ENCODE measurements at places on chromosomes 5 and 9.

GRCh38 chr9:5430912-5431311 is 6.8 kb downstream of the PLGRKT start:
- no peak for DNase-seq

GRCh38 chr9:127869310-127870152 is 7.9 kb downstream of the AK1 start:
- peak; percentile 87 for DNase-seq

DNA sequence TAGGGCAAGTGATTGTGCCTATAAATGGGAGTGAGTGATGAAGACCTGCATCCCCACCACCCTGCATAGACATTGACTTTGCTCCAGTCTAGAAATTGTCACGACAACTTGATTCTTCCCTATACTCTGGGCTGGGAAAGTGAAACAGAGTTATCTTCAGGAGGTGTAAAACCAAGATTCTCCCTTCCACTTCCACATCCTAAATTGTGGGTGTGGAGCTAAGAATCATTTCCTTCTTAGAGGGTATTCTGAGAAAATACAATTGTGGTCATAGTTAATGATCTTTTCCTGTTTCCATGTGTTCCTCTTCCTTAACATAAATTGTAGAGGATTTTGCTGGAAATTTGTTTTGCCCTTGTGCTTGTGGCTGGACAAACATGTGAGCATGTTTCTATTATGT is 96.8 kb upstream of the PJA2 start:
- DNase-seq: no peak

DNA sequence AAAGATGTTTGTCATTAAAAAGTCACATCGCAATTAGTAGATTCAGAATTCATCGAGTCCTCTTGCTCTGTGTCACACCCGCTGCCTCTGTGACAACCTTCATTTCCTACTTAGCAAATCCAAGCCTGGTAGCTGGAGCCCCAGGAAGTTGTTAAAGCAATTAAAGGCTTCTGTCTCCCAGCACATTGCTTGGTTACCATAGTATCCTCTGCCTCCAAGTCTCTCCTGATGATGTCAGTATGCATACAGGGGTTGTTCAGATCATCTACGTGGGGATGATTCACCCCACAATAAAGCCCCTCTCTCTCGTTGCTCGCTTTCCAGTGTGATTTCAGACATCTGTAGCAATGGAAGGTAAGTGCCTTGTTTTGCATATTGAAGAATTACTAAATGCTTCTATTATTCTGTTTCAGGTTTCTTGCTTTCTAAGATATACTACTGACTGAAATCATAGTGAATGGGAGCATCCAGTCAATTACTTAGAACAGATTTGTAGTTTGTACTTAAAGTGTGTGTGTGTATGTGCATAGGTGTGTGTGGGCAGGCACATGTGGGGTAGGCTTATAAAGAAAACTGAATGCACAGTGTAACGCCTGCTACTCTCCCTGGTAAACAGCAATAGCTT is 52.9 kb downstream of the PAM start:
- no peak for DNase-seq

GRCh38 chr9:35731415-35732184 is 395 bp downstream of the TLN1 start:
- DNase-seq: no peak

DNA sequence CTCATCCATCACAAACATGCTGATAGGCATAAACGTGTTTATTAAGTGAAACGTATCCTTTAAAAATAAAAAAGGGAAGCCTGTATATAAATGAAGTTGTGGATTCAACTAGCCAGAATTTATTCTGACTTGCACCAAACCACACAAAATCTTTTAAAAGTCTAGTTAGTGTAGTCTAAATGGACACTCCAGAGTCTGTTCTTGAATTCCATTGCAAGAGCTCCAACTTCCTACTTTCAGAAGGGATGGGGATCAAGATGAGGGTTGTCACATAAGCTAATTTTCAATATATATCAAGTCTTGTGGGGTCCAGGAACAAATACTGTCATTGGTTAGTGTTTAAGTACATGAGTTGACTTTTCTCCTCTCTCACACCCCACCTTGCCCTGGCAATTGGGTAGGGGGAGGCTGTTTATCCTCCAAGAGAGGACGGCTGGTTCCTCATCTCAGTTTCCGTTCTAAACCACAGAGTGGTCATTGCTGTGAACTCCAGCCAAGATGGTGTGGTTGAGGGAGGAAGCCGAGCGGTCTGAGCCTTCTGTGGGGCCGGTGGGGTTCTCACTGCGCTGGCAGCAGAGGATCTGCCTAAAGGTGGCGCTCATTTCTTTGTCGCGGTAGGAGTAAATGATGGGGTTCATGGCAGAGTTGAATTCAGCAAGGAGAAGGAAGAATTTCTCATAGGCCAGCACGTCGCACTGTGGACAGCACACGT is 163.2 kb downstream of the LPAR1 start:
- DNase-seq: no peak

- no peak for DNase-seq
These were observed 55.8 kb upstream of the ARRDC3 start for GRCh38 chr5:91438871-91439270.

DNA sequence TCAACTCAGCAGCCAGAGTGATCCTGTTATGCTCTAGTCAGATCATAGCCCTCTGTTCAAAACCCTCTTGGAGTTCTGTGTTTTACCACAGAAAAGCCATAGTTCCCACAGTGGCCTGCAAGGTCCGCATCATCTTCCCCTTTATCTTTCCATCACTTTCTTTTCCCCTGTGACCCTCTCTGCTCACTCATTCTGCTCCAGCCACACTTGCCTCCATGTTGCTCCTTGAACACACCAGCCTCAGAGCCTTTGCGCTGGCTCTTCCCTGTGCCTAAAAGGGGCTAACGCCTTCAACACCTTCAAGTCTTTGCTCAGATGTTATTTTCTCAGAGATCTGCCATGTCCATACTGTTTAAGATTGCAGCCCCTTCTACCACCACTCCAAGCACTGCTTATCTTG is 26.3 kb downstream of the CSF2 start:
- DNase-seq: no peak

DNA sequence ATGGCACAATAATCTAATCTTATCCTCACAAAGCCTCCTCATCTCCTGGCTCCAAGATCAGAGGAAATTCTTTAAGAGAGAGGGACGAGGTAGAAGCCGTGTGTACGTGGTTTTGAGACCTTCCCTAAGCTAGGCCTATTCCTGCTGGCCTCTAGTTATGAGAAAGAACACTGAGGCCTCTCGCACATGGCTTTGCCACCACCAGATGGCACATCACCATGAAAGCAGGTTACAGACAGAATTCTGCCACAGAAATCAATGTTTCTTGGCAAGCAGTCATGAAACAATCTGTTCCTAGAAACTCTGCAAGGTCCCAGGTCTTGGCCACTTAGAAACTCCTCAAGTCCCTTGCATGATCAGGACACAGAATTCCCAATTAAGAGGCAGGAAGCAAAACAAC is 268.2 kb upstream of the TAS2R1 start:
- no peak for DNase-seq

GRCh38 chr9:34693560-34693959 is 2.5 kb upstream of the CCL19 start:
- DNase-seq: no peak

GRCh38 chr5:131533836-131534235 is 101.2 kb downstream of the RAPGEF6 start:
- no peak for DNase-seq

GRCh38 chr5:14872070-14872989 is 752 bp upstream of the ANKH start:
- DNase-seq: peak; percentile 56

Data from stimulated activated CD4-positive, alpha-beta T cell treated with anti-CD3 and anti-CD28 coated beads, Interleukin-4, amount 100 ng/mL, for 48 hours (primary cell).